Tibial artery (tissue), 4 donors: ENCODE measurements at places on chromosomes 6 and 20.

- no peak overlapping the region for H3K4me3 ChIP-seq
- no peaks in the 10 kb centered on the region for H3K36me3 ChIP-seq
- DNase-seq, result no peak
- peaks cover 5% of the 10 kb centered on the region for H3K4me1 ChIP-seq
Observed at GRCh38 chr6:13491538-13491937, 4.1 kb upstream of the GFOD1 start.

DNA sequence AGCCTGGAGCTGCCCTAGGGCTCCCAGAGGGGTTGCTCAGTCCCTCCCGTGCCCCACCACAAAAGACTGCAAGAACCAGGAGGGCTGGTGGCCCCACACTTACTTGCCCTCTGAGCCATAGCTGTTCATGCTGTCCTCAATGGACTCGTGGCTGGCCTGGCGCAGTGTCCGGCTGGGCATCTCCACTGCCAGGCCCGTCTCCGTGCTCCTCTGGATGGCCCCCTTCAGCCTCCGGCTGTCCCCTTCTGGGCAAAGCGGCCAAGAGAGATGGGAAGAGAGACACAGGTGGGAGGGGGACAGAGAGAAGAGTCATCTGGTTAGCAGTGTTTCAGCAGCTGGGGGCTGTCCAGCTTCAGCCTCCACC lies 25.5 kb downstream of the KCNK15 start:
- no peaks in the 10 kb centered on the region for H3K4me1 ChIP-seq
- H3K27ac ChIP-seq, result no peak overlapping the region
- DNase-seq, result no peak
- H3K4me3 ChIP-seq, result no peak overlapping the region

DNA sequence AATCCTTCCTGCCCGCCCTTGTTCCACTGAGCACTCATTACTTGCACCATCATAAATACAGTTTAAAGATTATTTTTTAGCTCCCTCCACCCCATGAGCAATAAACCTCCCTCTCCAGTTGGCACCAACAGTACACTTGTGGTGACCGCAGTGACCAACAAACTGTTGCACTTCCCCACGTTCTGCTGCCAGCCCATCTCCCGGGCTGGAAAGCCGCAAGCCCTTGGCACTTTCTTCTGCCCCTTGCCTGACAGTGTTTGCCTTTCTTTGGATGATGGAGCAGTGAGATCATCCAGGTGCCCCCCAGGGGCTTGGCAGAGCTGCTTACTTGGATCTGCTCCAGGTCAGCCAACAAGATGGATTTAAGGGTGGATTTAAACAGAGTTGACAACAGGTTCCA lies 21.6 kb downstream of the KCNB1 start:
- no peak overlapping the region for H3K4me3 ChIP-seq
- H3K27ac ChIP-seq, result no peak overlapping the region
- H3K4me1 ChIP-seq, result no peaks in the 10 kb centered on the region
- H3K27me3 ChIP-seq, result no peaks in the 10 kb centered on the region
- no peaks in the 10 kb centered on the region for H3K36me3 ChIP-seq
- no peak for DNase-seq

DNA sequence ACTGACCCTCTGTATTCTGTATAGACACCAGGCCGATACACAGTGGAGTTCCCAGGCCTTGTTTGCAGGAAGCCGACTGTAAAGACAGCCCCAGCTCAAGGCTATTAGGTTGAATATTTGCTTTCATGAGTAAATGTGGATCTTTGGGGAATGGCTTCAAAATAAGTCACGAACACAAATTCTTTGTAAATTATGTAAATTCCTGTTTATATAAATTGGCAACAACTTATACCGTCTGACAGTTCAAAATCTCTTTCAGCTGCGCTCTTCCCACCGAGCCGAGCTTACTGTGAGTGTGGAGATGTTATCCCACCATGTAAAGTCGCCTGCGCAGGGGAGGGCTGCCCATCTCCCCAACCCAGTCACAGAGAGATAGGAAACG lies 24.7 kb downstream of the EDN3 start:
- H3K36me3 ChIP-seq, result no peaks in the 10 kb centered on the region
- DNase-seq, result no peak
- no peaks in the 10 kb centered on the region for H3K4me1 ChIP-seq

GRCh38 chr6:89910902-89911240 lies 16.6 kb downstream of the GJA10 start:
- no peak for DNase-seq
- H3K4me3 ChIP-seq, result no peak overlapping the region
- H3K27me3 ChIP-seq, result no peaks in the 10 kb centered on the region
- no peaks in the 10 kb centered on the region for H3K36me3 ChIP-seq
- H3K4me1 ChIP-seq, result no peaks in the 10 kb centered on the region

DNA sequence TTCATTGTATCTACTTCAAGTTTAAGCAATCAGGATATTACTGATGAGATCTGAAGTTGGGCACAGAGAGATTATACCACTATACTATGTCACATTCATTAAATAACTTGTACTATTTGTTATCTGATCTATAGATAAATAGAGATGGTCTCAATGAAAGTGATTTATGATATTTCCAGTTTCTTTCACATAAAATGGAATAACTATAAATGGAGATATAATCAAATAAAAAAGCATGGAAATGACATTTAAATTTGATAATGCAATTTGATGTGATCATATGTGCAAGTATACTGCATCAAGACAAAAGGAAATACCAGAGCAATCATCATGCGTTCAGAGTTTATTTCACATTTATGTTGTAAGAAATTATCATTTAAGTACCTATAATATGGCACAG lies 368.9 kb downstream of the PKHD1 start:
- H3K27me3 ChIP-seq, result no peaks in the 10 kb centered on the region
- no peak overlapping the region for H3K27ac ChIP-seq
- no peak for DNase-seq
- H3K36me3 ChIP-seq, result no peaks in the 10 kb centered on the region

DNA sequence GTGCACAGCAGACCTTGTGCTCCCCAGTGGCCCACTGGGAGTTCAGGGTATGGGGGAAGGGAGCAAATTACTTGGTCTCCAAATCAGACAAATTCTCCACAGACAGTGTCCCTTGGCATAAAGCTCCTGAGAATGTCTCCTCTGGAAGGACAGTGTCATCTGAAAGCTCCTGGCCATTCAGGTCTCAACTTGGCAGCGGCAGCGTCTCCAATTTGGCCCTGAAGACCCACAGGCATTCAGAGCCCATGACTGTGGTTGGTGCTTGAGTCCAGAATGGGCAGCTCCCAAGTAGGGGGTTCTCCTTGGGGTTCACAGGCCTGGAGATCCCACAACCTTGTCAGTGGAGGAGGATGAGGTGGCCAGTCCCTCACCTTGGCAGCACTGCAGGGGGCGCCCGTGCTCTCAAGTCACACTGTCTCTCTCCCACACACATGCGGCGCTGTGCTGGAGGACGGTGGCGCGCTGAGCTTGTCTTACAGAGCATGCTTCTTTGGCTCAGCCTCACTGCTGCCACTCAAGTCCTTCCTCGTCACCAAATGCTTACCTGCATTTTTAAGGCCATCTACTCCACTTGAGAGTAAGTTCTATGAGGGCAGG lies 20.7 kb downstream of the DYNLRB1 start:
- DNase-seq, result no peak
- H3K4me3 ChIP-seq, result no peak overlapping the region
- H3K36me3 ChIP-seq, result peaks cover 95% of the 10 kb centered on the region
- no peaks in the 10 kb centered on the region for H3K27me3 ChIP-seq
- H3K27ac ChIP-seq, result no peak overlapping the region

GRCh38 chr6:13611715-13612114 lies 3.4 kb upstream of the NOL7 start:
- H3K36me3 ChIP-seq, result no peaks in the 10 kb centered on the region
- no peaks in the 10 kb centered on the region for H3K27me3 ChIP-seq
- H3K4me3 ChIP-seq, result no peak overlapping the region
- no peak overlapping the region for H3K27ac ChIP-seq
- peaks cover 6% of the 10 kb centered on the region for H3K4me1 ChIP-seq

- DNase-seq, result no peak
- H3K4me3 ChIP-seq, result no peak overlapping the region
- no peak overlapping the region for H3K27ac ChIP-seq
- no peaks in the 10 kb centered on the region for H3K27me3 ChIP-seq
- no peaks in the 10 kb centered on the region for H3K36me3 ChIP-seq
- H3K4me1 ChIP-seq, result no peaks in the 10 kb centered on the region
Observed at GRCh38 chr6:167409079-167409478, 84.2 kb downstream of the TTLL2 start.

GRCh38 chr6:55208478-55209458 lies 34.5 kb downstream of the HCRTR2 start:
- H3K4me1 ChIP-seq, result no peaks in the 10 kb centered on the region
- no peaks in the 10 kb centered on the region for H3K27me3 ChIP-seq
- no peak overlapping the region for H3K27ac ChIP-seq
- DNase-seq, result no peak
- H3K36me3 ChIP-seq, result no peaks in the 10 kb centered on the region

- no peak for DNase-seq
- H3K36me3 ChIP-seq, result no peaks in the 10 kb centered on the region
- peaks cover 8% of the 10 kb centered on the region for H3K4me1 ChIP-seq
Observed at GRCh38 chr6:142937986-142938385, 7.0 kb downstream of the HIVEP2 start.

GRCh38 chr6:26172608-26172968 lies 85.4 kb downstream of the HFE start:
- peaks cover 9% of the 10 kb centered on the region for H3K4me1 ChIP-seq
- H3K27ac ChIP-seq, result peak overlapping the region; percentile 96
- no peak for DNase-seq
- H3K36me3 ChIP-seq, result no peaks in the 10 kb centered on the region
- no peaks in the 10 kb centered on the region for H3K27me3 ChIP-seq

DNA sequence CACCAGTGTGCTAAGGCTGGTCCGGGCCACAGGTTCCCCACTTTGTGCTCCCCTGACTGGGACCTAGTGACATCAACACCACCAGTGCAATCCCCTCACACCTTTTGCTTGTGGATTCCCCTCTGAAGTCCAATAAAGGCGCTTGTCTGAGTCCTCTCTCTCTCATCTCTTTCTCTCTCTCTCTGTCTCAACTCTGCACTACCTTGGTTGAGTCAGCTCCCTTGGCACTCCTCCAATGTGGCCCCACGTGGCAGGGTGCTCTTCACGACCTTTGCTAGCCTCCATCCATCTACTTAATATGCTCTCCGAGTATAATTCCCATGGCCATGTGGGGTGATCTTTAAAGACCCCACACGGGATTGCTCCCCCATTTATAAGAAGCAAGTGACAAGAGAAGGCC lies 385.0 kb downstream of the CD83 start:
- no peaks in the 10 kb centered on the region for H3K27me3 ChIP-seq
- H3K27ac ChIP-seq, result no peak overlapping the region
- no peaks in the 10 kb centered on the region for H3K4me1 ChIP-seq
- DNase-seq, result no peak
- no peak overlapping the region for H3K4me3 ChIP-seq

DNA sequence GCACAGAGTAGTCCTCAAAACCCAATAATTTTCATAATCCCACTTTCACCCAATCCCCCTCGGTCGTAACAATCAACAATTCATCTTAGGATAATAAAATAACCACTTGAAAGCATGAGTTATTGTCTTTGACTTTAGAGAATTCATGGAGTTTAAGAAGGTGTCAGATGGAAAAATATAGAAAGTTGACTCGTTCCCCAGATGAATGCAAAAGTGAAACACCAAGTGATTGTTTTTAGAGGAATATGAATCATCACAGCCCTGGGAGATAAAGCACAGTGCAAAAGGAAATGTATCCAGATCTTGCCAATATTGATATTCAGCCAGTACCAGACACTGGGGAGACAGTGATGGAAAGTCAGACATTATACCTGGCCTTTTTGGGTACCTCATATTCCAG lies 860.5 kb downstream of the DHX35 start:
- H3K27ac ChIP-seq, result no peak overlapping the region
- H3K27me3 ChIP-seq, result no peaks in the 10 kb centered on the region
- H3K4me3 ChIP-seq, result no peak overlapping the region

DNA sequence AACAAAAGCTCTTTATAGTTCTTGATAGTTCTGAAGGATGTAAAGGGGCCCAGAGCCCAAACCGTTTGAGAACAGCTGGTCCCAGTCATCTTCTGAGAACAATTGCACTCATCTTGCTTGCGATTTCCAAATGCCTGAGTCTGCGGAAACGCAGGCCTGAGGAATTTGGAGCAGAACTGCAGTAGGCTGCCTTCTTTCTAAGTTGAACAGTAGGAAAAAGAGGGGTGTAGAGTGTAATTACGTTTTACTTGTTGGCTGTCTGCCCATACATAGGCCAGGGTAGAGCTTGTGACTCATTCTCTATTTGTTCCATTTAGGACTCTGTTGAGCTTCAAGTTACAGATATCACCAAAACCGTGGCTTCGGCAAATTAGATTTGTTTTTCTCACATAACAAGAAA lies 42.0 kb upstream of the KIF16B start:
- no peaks in the 10 kb centered on the region for H3K27me3 ChIP-seq
- no peak for DNase-seq
- H3K4me1 ChIP-seq, result no peaks in the 10 kb centered on the region
- H3K4me3 ChIP-seq, result no peak overlapping the region

GRCh38 chr20:43444107-43444506 lies 13.6 kb upstream of the SRSF6 start:
- no peaks in the 10 kb centered on the region for H3K4me1 ChIP-seq
- DNase-seq, result no peak
- no peak overlapping the region for H3K27ac ChIP-seq
- no peaks in the 10 kb centered on the region for H3K36me3 ChIP-seq
- no peaks in the 10 kb centered on the region for H3K27me3 ChIP-seq
- no peak overlapping the region for H3K4me3 ChIP-seq

- H3K27me3 ChIP-seq, result no peaks in the 10 kb centered on the region
- peak; percentile 67 for DNase-seq
- no peak overlapping the region for H3K27ac ChIP-seq
Observed at GRCh38 chr6:89368107-89368506, 15.6 kb upstream of the UBE2J1 start.

GRCh38 chr20:7714549-7714948 lies 225.7 kb downstream of the HAO1 start:
- H3K27me3 ChIP-seq, result no peaks in the 10 kb centered on the region
- no peaks in the 10 kb centered on the region for H3K4me1 ChIP-seq
- H3K36me3 ChIP-seq, result no peaks in the 10 kb centered on the region
- H3K4me3 ChIP-seq, result no peak overlapping the region
- H3K27ac ChIP-seq, result no peak overlapping the region
- DNase-seq, result no peak

DNA sequence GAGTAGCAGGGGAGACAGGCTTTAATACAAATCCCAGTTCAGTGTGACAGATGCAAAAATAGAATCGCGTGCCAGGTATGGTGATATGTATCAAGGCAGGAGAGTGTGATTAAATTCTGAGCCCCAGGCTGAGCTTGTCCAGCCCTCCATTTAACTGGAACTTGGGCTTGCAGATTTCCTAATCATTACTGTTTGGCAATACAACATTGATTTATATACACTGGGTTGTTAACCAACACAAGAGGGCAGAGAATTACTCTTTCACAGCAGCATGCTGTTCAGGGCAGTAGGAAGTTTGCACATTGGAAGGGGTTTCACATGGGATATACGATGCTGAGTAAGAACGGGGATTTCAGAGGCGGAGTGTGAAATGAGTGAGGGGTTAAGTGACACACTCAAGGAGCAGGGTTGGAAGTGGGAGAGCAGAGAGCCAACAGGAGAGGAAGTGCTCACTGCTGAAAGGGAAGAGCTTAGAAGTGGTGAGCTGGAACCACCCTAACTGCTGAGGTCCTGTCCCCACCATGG lies 70.8 kb upstream of the ATXN1 start:
- peaks cover 3% of the 10 kb centered on the region for H3K4me1 ChIP-seq
- H3K4me3 ChIP-seq, result no peak overlapping the region
- H3K27ac ChIP-seq, result no peak overlapping the region
- no peaks in the 10 kb centered on the region for H3K36me3 ChIP-seq

GRCh38 chr20:20894280-20894679 lies 181.8 kb upstream of the RALGAPA2 start:
- no peak for DNase-seq
- H3K27me3 ChIP-seq, result no peaks in the 10 kb centered on the region
- H3K4me3 ChIP-seq, result no peak overlapping the region
